ENCODE measurements at places on chromosomes 2 and 18.

- DNase-seq = no peak
Observed at GRCh38 chr2:23691106-23691470, 235.8 kb downstream of the ATAD2B start.

DNA sequence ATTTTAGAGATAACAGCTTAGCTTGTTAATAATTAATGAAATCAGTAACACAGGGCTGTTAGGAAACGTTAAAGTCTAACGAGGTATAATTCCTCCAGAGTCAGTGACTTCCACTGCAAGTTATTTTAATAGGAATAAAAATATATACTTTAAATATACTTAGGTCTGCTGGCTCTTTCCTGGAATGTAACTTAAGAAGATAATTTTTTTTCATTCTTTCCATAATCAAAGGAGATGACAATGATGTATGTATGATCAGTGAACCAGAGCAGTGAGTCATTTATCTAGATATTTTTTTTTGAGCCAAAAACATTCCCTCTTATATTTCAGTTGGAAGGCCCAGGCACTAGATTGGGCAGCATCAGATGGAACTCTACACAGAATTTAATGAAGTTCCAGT, 104.2 kb upstream of the LYPD1 start:
- no peak for DNase-seq

GRCh38 chr2:235776531-235776930, 282.7 kb downstream of the AGAP1 start:
- DNase-seq = no peak

DNA sequence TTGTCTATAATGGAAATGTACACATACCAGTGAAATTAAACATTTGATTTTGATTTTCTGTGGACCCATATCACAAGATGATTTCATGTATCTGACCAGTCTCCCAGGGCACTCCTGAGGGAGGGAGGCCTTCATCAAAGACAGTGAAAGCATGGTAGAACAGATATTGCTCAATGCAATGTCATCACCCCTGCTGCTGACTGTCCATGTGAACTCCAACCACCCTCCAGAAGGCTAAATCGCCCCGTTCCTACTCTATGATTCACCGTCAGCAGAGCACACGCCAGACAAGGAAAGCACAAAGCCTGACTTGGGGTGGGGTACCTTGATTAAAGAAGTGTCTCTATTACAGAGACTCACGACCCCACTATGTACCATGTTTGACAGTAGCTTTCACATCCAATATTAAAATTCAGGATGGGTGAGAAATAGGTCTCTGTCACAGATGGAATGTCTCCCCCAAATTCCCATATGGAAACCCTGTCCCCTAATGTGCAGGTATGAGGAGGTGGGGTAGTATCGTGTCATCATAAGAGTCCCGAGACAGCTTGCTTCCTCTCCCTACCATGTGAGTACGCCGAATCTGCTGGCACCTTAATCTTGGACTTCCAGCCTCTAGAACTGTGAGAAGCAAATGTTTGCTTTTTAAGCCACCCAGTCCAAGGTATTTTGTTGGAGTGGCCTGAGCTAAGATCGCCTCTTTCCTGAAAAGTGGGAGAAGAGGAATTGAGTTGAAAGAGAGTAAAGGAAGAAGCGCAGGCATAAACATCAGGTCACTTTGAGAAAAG, 42.4 kb downstream of the CYB5A start:
- DNase-seq = no peak

GRCh38 chr18:48393776-48394175, 15.4 kb downstream of the ZBTB7C start:
- DNase-seq = no peak

All from anterior cingulate cortex (tissue), 58 donors.